ENCODE measurements at places on chromosomes 3 and 15.

DNA sequence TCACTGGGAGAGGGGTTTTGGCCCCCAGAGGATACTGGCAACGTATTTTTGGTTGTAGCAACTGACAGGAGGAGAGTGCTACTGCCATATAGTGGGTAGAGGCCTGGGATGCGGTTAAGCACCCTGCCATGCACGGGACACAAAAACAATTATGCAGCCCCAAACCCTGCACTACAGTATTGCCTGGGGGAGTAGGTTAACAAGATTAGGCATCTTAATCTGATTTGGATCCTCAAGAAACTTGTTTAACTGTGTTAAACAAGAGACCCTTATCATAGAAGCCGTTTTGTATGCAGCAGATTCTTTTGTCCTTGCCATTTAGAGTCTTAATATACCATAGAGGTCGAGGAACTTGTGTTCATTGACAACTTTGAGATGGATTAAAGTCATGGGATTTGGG, 3.4 kb downstream of the PHLDB2 start:
- no peak for DNase-seq

DNA sequence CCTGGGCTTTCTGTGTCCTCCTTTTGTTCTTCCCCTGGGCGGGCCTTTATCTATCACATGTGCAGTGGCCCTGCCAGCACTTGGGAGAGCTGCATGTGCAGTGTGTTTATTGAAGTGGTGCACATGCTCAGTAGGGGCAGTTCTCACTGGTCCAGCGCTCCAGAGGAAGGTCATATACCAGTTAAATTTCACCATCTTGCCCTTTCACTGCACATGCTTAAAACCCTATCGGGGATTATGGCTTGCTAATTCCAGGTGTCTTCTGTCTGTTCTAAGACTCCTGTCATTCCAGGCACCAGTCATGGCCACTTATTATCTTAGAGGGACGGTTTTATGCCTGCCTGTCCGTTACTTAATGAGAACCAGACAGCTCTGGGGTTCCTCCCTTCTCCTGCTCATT, 52.2 kb downstream of the ROPN1B start:
- no peak for DNase-seq

- no peak for DNase-seq
Measured at GRCh38 chr3:56737006-56737405, 53.9 kb upstream of the TASOR start.

DNA sequence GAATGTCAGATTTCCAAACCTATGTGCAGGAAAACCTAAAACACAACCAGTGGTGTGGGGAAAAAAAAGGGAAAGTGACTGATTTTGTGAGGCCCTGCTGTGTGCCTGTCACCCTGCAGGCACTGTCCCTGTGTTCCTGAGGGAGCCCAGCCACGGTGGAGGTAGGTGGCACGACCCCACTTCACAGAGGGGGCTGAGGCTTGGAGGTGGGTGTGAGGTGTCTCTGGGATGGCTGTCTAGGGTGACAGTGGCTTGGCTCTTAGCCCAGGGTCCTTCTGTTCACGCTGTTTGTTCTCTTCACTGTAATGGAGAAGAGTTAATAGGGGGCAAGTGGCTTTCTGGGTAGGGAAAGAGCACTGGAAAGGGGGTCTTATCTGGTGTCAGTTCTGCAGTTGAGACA, 22.6 kb downstream of the RASGRF1 start:
- DNase-seq: no peak

DNA sequence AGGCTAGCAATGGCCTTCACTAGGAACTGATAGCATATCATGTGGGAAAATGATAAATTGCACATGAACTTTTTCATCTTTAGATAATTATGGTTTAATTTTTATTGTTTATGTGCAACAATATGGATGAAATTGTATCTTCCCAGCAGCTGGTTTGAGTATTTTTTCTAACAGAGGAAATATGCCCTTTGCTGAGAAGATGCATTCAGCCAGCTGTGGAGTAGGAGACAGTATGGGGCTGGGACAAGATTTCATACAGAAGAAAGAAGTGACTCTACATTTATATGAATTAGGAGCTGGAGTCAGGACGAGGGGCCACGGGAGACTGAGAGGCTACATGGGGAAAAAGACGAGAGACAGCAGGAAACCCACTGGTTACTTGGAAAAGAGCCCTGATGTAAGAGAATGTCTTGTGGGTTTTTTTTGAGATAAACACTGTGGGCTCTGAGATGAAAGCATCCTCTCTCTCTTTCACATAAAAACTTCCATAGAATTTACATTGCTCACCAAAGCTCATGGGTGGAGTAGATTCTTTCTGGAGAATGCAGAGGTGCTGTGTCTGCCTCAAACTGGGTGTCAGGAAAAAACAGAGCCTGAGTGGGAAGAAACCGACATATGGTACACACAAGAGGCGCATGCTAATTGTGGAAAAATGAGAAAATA, 115.2 kb upstream of the PDZRN3 start:
- DNase-seq: no peak

DNA sequence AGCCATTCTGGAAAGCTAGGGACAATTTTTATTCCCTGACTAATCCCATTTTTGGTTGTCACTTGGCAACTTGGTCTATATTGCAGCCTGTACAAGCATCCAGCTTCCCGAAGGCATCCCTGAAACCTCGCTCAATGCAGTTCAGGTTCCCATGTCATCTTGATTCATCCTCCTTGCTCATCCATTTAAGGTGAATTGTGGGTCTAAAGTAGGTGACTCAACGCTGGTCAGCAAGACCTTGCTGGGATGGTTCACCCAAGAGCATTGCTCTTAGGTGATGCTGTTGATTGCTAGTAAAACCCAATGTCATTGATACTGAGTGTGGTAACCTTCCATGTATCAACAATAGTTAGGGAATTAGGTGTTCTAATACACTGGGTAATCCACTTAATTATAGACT, 13.1 kb upstream of the RAB8B start:
- no peak for DNase-seq

DNA sequence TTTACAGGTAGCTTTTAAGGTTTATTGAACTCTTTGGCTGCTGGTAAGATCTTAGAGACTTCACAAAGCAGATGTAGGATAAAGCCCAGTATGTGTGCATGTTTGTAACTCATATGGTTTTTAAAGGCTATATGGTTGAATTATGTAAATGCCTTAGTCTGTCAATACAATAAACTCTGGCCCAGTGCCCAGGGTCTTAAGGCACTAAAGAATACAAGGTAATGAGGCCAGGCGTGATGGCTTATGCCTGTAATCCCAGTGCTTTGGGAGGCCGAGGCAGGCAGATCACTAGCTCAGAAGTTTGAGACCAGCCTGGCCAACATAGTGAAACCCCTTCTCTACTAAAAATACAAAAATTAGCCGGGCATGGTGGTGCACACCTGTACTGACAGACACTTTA, 170.3 kb upstream of the CGNL1 start:
- no peak for DNase-seq

- DNase-seq: no peak
Measured at GRCh38 chr3:127768346-127769008, 53.8 kb downstream of the MGLL start.

GRCh38 chr15:61521953-61522352, 292.9 kb upstream of the RORA start:
- no peak for DNase-seq

- no peak for DNase-seq
Measured at GRCh38 chr3:185729337-185730055, 95.3 kb downstream of the IGF2BP2 start.

- DNase-seq: no peak
Measured at GRCh38 chr15:96398776-96399175, 68.3 kb downstream of the NR2F2 start.

- DNase-seq: no peak
Measured at GRCh38 chr3:149599236-149599635, 58.6 kb downstream of the WWTR1 start.

- DNase-seq: no peak
Measured at GRCh38 chr3:115644391-115644790, 21.1 kb downstream of the GAP43 start.
